ENCODE measurements at places on chromosomes 4 and X.

- no peak for DNase-seq
Observed at GRCh38 chr4:170305627-170306026, 215.9 kb upstream of the AADAT start.

GRCh38 chr4:152357206-152357605, 178.7 kb downstream of the FBXW7 start:
- no peak for DNase-seq

DNA sequence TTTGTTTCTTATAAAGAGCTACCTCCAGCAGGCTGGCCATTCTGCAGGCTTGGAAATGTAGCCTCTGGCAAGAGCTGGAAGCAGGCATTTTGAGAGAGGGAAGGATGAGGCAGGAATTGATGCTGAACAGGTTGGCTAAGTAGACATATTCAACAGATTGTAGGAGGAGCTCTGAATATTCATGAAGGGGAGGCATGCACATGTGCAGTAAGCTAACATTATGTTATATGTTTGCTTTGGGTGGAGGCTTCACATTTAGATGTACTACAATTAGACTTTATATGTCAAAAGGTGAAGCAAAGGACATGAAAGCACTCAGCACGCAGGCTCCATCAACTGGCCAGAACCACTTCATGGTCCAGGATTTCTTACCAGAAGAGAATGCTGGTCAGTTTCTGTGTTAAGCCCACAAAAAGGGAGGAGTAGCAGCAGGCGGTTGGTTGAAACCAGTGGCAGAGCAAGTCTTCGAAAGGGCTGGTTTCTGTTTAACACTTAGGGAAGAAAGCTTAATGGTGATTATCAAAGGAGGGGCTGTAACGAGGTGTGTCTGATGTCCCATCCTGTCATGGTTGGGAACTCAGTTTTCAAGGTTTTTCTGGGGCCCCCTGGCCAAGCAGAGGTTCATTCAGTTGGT, 54.8 kb downstream of the FGFBP1 start:
- DNase-seq: no peak

DNA sequence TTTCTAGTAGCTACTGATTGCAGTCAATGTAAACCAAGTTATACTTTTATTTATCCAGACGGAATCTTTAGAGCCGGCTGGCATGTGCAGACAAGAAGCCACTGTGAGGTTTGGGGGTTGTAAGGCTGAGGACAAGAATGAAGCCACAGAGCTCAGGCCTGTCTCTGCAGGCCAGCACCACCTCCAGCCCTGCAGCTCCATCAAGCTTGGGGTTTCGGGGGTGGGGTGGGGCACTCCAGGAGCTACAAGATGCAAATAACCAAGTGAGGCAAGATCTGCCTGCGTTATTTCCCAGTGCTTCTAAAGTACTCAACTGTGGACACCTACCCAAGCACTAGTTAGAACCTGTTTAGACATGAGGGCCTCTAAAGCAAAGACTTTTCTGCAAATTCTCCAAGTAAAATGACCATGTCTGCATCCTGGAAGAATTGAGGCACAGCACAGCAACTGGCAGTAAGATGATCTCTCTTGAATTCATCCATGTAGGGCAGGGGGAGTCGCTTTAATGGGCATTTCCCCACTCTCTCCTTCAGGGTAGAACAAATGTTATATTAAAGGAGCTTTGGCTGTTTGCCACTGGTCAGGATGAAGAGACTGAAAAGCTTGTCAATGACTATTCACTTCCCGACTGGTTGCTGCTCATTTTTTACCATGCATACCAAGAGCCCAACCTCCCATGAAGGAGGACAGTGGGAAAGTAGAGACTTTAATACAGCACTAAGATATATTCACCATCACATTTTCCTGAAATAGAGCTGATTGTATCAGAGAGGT, 222.5 kb downstream of the MGST2 start:
- DNase-seq: no peak

DNA sequence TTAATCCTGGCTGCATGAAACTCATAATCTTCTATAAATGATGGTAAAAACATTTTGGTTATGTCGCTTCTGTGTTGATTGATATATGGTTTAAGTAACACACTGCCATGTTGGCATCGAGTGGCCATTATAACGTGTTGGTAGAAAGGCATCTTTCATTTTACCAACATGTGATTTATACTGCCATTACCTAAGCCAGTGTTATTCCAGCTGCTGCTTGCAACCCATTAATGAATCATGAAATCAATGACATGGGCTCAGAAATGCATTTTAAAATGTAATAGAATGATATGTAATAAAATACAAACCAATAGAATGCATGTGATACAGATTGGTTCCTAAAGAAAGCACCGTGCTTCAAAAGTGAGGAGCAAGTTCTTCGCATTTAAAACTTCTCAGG, 102.0 kb downstream of the VEGFC start:
- no peak for DNase-seq
